SW 1271 (cell line): ENCODE measurements at places on chromosomes 7 and 10.
A peak's percentile ranks its signal among the peaks of the same experiment; 100 is the strongest.

DNA sequence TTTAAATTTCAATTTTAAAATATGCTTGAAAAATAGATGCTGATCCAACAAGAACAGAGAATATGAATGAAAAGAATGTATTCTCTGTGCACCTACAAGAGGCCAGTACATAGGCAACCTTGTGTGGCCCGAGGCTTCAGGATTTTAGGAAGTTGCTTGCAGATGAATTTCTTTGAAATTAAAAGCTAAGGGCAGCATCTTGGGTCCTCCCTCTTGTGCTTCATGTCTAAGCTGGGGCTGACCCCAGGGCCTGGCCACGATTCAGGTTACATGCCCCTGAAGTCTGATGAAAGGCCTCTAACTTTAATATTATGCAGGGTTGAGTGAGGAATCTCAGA is 138.9 kb downstream of the BMPER start:
- DNase-seq = no peak

- DNase-seq = no peak
Observed at GRCh38 chr7:23018750-23019149, 4.8 kb upstream of the HYCC1 start.

DNA sequence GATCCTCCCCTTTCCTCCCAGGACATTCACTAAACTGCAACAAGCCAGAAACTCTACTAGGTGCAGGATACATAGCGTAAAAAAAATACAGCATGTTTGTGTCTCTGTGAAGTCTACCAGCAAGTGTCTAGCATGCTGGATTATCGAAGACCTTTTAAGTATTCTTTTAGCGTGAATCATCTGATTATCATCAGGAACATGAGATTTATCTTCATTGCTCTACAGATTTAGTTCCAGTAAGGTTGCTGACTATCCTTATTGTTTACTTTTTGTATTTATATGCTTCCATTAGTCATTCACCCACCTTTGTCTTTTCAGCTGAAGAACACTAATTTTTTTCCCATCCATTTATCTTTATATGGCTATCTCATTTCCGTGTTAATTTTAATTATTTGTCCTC is 62.8 kb downstream of the PDZD8 start:
- DNase-seq = no peak

- DNase-seq = peak; percentile 54
Observed at GRCh38 chr7:5424749-5425506, 1.3 kb upstream of the TNRC18 start.

GRCh38 chr7:108055611-108056021 is 52.7 kb upstream of the LAMB1 start:
- DNase-seq = no peak
